Activated effector memory CD4-positive, alpha-beta T cell treated with anti-CD3 and anti-CD28 coated beads, Interleukin-2, amount 50 U/mL, for 16 hours (primary cell): ENCODE measurements at places on chromosomes 16 and 17.
A peak's percentile ranks its signal among the peaks of the same experiment; 100 is the strongest.

DNA sequence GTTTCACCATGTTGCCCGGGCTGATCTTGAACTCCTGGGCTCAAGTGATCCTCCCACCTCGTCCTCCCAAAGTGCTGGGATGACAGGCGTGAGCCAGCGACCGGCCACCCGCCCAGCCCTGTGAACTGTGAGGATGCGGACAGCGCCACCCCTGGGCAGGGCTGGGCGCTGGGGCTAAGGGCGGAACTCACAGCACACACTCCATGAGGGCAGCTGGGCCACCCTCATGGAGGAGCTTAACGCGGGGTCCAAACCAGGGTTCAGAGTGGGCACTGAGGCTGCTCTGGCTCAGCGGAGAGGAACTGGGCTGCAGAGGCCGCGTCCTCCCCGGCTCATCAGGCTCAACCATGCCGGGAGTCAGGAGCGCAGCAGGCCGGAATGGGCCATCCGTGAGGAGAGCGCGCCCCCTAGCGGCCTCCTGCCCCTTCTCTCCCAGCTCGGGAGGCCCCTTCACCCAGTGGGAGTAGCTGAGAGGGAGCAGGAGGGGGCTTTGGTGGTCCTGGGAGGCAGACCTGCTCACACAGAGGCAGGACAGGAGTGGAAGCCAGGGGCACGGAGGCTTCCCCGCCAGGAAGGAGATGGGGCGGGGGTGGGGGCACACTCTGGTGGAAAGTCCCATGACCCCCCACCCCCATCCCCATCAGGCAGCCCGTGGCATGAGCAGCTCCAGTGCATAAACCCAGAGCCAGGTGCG lies 13.8 kb downstream of the CORO7 start:
- peak; percentile 88 for DNase-seq

GRCh38 chr17:68507576-68507975 lies 4.7 kb upstream of the PRKAR1A start:
- no peak for DNase-seq

- DNase-seq: no peak
Observed at GRCh38 chr16:50219402-50219975, 46.9 kb upstream of the ADCY7 start.

DNA sequence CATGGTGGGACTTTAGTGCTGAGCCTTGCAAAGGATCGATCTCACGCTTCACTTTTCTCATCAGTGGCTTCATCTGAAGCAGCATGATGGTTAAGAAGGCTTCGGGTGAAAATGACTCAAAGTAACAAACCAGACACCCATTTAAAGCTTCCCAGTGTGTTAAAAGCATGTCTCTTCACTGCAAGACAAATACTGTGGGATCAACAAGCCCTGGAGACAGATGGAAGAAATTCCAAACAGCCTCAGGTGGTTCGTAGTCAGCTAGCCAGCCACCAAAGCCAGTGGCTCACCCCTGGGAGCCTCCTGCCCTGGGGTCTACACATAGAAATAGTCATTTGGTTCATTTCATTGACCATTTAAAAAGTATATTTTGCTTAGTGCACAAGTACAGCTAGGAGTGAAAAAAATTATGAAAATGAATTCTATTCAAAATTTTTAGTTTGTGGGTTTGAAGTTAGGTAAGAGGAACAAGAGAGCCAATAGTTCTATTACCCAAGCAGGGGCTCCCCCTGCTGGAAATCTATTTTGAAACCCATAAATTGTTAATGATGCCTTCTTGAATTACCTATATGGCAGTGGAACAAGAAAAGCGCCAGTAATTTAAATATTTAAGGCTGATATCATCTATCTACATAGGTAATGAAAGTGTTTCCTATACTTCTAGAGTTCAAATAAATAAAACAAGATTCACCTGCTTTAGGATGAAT lies 51.6 kb downstream of the PMP22 start:
- DNase-seq: no peak

DNA sequence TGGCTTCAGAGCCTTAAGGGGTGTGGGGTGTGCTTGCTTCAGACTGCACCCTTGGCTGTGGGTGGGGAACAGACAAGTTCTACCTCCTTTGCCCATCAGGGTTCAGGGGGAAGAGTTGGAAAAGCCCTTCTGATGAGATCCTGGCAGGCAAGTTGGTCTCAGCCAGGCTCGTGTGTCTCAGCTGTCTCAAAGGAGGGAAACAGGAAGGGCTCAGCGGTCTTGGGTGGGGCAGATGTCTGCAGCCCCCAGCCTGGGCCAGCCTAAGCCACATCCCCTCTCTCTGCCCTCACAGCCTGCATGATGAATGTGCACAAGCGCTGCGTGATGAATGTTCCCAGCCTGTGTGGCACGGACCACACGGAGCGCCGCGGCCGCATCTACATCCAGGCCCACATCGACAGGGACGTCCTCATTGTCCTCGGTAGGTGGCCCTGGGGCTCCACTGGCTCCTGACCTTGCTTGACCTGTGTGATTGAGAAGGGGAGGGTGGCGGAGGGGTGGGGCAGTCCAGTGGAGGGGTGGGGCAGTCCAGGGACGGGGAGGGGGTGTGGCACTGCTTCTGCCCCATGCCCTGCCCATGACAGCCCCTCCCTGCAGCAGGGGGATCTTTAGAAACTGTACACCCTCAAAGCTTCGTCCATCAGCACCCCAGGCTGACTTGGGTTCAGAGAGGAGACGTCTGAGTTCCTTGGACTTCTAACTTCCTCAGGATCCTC lies 199.5 kb downstream of the PRKCB start:
- no peak for DNase-seq

DNA sequence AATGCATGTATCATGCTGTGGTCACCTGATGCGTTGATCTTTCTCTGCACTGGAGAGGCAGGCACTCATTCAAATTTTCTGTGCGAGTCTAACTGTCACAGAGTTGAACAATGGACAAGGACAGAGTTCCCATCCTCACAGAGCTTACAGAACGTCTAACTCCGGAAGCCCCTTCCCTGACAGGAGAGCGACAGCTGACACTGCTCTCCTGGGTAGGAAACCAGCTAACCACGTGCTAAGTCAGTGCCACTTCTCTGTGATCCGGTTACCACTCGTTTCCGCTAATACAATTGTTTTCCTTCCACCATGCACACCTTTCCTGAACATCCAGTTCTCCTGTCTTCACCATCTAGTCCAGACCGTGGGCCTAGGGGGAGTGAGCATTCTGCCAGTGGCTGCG lies 11.3 kb downstream of the KLHDC4 start:
- DNase-seq: no peak

DNA sequence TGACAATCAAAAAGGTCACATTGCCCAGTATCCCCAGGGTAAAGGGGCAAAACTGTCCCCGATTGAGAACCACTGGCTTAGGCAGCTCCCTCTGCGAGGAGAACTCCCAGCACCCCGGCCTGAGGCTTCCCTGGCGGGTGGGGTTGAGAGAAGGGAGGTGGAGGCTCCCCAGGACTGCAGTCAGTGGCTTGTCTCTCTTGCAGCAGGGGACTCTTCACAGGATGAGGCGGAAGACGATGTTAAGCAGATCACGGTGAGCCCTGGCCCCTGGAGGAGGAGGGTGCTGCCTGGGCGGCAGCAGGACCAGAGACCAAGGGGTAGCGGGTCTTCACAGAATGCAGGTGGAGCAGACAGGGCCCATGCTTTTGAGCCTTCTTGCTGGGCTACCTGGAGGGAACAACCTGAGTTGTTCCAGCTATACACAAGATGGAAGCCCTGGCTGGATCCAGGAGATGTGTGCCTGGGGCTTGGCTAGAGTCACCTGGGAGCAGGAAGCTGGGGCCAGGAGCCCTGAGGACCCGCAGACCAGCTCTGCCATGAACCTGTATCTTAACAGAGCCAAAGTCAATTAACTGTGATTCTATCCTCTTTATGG lies 16.8 kb downstream of the POLR3E start:
- peak; percentile 59 for DNase-seq

DNA sequence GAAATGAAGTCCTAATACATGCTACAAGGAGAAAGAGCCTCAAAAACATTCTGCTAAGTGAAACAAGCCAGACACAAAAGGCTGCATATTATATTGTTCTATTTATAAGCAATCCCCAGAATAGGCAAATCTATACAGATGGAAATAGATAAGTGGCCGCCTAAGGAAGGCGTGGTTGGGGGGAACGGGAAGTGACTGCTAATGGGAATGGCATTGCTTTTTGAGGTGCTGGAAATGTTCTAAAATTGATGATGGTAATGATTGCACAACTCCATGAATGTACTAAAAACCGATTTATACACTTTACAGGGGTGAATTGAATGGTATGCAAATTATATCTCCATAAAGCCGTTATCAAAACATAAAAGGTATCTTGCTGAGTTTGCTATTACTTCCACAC lies 67.7 kb downstream of the GAS7 start:
- no peak for DNase-seq
